ENCODE measurements at places on chromosomes 3 and 15. TPM values are rescaled to one million over a fixed set of nuclear protein-coding genes. Genes with fewer than 3 reads are reported as not detected.

The TLNRD1 gene
- total RNA-seq: 11.2 TPM

The ITIH4 gene
- 4.0 TPM for total RNA-seq

DNA sequence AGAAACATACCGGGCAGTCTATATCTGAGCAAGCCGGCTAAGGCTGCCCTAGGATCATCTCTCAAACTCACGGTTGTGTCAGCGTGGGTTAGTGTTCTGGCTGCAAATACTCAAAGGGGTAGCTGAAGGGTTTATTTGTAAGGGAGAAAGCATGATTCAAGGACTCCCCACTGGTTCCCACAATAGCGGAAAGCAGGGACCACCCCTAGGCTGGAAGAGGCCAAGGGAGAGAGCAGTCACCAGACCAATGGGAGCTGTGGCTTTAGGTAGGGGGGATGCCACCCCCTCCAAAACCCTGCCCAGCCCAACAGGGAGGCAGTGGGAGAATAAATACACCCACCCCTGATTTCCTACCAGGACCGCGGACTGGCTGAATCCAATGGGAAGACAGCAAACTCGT, 7.3 kb upstream of the LMCD1 start:
- no peak for DNase-seq

- DNase-seq: no peak
Measured at GRCh38 chr3:77342688-77343087, 302.8 kb downstream of the ROBO2 start.

DNA sequence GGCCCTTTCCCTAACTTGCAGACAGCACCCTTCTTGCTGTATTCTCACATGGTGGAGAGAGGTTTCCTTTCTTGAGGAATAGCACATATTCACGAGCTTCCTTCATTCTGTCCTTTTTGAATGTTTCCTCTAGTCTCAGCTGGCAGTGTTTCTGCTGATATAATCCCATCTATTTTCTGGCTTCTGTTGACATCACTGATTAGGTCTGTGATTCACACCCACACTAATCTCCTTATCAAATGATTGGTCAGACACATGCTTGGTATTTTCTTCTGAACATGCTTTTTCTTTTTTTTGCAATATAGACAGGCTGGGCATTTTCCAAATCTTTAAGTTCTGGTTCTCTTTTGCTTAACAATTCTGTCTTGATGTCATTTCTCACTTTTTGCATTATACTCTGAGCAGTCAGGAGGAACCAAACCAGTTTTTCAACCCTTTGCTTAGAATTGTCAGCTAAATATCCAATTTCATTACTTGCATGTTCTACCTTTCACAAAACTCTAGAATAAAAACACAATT, 65.4 kb downstream of the OXSM start:
- no peak for DNase-seq

GRCh38 chr3:186589121-186589520, 18.6 kb downstream of the DNAJB11 start:
- no peak for DNase-seq

DNA sequence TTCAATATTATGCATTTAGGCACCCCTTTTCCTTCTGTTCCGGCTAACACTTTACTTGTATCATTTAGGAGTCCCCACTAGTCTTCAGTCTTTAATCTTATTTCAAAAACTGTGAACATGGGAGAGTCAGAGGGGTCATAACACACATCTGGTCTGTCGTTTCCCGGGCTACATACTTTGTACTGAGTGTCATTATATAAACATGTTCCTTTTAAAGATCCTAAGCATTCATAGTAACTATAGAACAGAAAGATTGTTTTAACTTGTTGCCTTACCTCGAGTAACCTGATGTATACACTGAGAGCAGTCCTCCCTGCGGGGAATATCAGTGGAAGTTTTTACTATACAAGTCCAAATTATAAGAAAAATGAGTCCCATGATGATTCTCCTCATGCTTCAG, 78.2 kb upstream of the VEPH1 start:
- no peak for DNase-seq

GRCh38 chr3:138768946-138769345, 65.8 kb downstream of the PIK3CB start:
- DNase-seq: no peak

GRCh38 chr3:184343200-184343876, 5.9 kb downstream of the FAM131A start:
- no peak for DNase-seq

- peak; percentile 73 for DNase-seq
Measured at GRCh38 chr15:64246364-64247189, 83.8 kb upstream of the PPIB start.

GRCh38 chr3:170076715-170077238, 39.0 kb downstream of the GPR160 start:
- no peak for DNase-seq

DNA sequence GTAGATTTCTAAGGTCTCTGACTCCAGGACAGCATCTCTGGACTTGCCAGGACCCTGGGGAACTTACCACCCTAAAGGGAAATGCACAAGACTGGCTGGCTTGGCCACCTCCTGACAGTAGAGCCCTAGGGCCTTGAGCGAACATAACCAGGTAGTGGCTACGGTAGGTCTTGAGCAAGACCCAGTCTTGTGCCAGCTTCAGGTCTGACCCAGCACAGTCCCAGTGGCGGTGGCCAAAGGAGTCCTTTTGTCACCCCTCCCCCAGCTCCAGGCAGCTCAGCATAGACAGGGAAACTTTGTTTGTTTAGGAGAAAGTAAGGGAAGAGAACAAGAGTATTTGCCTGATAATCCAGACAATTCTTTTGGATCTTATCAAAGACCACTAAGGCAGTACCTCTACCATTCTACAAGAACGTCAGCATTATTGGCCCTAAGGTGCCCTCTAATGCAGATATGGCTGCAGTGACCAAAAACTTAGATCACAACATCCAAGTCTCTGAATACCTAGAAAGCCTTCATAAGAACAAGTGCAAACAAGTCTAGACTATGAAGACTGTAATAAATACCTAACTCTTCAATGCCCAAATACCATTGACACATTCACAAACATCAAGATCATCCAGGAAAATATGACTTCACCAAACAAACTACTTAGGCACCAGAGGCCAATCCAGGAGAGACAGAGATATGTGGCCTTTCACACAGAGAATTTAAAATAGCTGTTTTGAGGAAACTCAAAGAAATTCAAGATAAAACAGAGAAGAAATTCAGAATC, 38.7 kb upstream of the FBN1 start:
- DNase-seq: no peak

All from activated CD4-positive, alpha-beta T cell treated with anti-CD3 and anti-CD28 coated beads for 36 hours (primary cell).